Osteoblast (primary cell): ENCODE measurements at places on chromosomes 4 and X. TPM values are rescaled to one million over a fixed set of nuclear protein-coding genes. Genes with fewer than 3 reads are reported as not detected.

- H3K27me3 ChIP-seq, result no peaks in the 10 kb centered on the region
- peaks cover 48% of the 10 kb centered on the region for H3K4me1 ChIP-seq
- H3K27ac ChIP-seq, result peak overlapping the region; percentile 85
- no peaks in the 10 kb centered on the region for H3K36me3 ChIP-seq
- peak; percentile 85 for DNase-seq
Observed at GRCh38 chr4:76206222-76206942, 7.2 kb downstream of the SCARB2 start.

- no peak overlapping the region for H3K27ac ChIP-seq
- H3K4me3 ChIP-seq, result no peak overlapping the region
- H3K4me1 ChIP-seq, result no peaks in the 10 kb centered on the region
Observed at GRCh38 chr4:150799207-150799606, 215.9 kb downstream of the LRBA start.

GRCh38 chr4:76620723-76621468 lies 185.9 kb downstream of the SHROOM3 start:
- peaks cover 35% of the 10 kb centered on the region for H3K4me1 ChIP-seq
- DNase-seq, result peak; percentile 31
- H3K36me3 ChIP-seq, result no peaks in the 10 kb centered on the region
- H3K4me3 ChIP-seq, result no peak overlapping the region
- H3K27me3 ChIP-seq, result no peaks in the 10 kb centered on the region

GRCh38 chr4:6943012-6943884 lies 33.6 kb downstream of the TBC1D14 start:
- H3K27ac ChIP-seq, result no peak overlapping the region
- no peak overlapping the region for H3K4me3 ChIP-seq
- DNase-seq, result peak; percentile 73
- H3K27me3 ChIP-seq, result no peaks in the 10 kb centered on the region
- H3K36me3 ChIP-seq, result no peaks in the 10 kb centered on the region

GRCh38 chr4:87227751-87228151 lies 7.3 kb upstream of the KLHL8 start:
- H3K4me3 ChIP-seq, result no peak overlapping the region
- H3K4me1 ChIP-seq, result no peaks in the 10 kb centered on the region
- DNase-seq, result no peak

- H3K27me3 ChIP-seq, result no peaks in the 10 kb centered on the region
- H3K4me3 ChIP-seq, result no peak overlapping the region
- DNase-seq, result no peak
- H3K36me3 ChIP-seq, result no peaks in the 10 kb centered on the region
- peaks cover 21% of the 10 kb centered on the region for H3K4me1 ChIP-seq
Observed at GRCh38 chrX:12997906-12998687, 23.2 kb downstream of the TMSB4X start.

GRCh38 chr4:69760455-69760854 lies at the start of gene SULT1B1:
Gene SULT1B1, minus strand, starts transcription at chr4:69760620. Its CDS starts 5,403 bp downstream, at chr4:69755217.
- no peaks in the 10 kb centered on the region for H3K36me3 ChIP-seq
- no peak within 1 kb of the TSS for H3K4me3 ChIP-seq
- no peaks in the 10 kb centered on the region for H3K4me1 ChIP-seq
- no peak for DNase-seq
- H3K27ac ChIP-seq, result no peak within 1 kb of the TSS
- H3K27me3 ChIP-seq, result no peaks in the 10 kb centered on the region

- no peak for DNase-seq
- no peak overlapping the region for H3K4me3 ChIP-seq
- no peaks in the 10 kb centered on the region for H3K36me3 ChIP-seq
- H3K27ac ChIP-seq, result no peak overlapping the region
- H3K4me1 ChIP-seq, result no peaks in the 10 kb centered on the region
Observed at GRCh38 chr4:140903522-140904475, 147.6 kb upstream of the TBC1D9 start.

- DNase-seq, result no peak
- no peaks in the 10 kb centered on the region for H3K36me3 ChIP-seq
- peaks cover 5% of the 10 kb centered on the region for H3K27me3 ChIP-seq
- no peak overlapping the region for H3K27ac ChIP-seq
Observed at GRCh38 chrX:72526534-72527508, 45.8 kb downstream of the HDAC8 start.

DNA sequence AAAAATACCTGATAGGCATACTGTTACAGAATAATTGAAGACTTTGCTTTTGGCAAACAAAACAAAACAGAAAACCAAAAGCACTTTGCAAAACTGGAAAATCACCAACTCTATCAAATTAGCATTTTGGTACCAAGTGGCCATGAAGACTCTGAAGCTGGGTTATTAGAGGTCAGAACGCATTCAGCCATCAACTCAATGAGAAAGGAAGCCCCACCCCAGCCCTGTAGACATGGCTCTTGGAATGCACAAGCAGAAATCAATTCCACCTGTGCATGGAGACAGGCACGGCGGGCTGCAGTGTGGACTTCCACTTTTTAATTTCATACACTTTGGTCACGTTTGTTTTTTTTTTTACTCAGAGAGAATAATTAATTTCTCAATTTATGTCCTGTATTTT lies 93.6 kb upstream of the DHX15 start:
- no peaks in the 10 kb centered on the region for H3K4me1 ChIP-seq
- peaks cover 9% of the 10 kb centered on the region for H3K27me3 ChIP-seq
- H3K36me3 ChIP-seq, result no peaks in the 10 kb centered on the region
- no peak overlapping the region for H3K4me3 ChIP-seq
- H3K27ac ChIP-seq, result no peak overlapping the region

DNA sequence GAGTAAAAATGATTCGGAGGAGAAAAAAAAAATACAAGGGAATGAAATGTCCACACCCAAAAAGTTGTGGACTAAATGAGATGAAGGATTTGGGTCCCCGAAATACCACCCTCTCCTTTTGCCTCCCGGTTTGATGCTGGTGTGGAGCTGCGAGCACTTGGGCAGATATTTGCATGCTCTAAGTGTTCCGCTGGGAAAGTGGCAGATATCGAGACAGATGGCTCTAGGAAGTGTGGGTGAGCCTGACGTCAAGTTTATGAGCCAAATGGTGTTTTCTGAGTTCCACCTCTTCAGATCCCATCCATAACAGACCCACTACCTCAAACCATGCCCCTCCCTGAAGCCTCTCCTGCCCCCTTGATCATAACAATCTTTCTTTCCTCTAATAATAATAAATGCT lies 228.6 kb downstream of the QDPR start:
- H3K36me3 ChIP-seq, result no peaks in the 10 kb centered on the region
- no peaks in the 10 kb centered on the region for H3K27me3 ChIP-seq
- no peak for DNase-seq
- H3K4me1 ChIP-seq, result no peaks in the 10 kb centered on the region

- no peaks in the 10 kb centered on the region for H3K4me1 ChIP-seq
- H3K27ac ChIP-seq, result no peak overlapping the region
- no peak for DNase-seq
- no peak overlapping the region for H3K4me3 ChIP-seq
Observed at GRCh38 chr4:28226962-28227361, 1366.3 kb downstream of the STIM2 start.

- H3K27ac ChIP-seq, result no peak overlapping the region
- no peak overlapping the region for H3K4me3 ChIP-seq
- H3K4me1 ChIP-seq, result no peaks in the 10 kb centered on the region
- no peaks in the 10 kb centered on the region for H3K27me3 ChIP-seq
- no peaks in the 10 kb centered on the region for H3K36me3 ChIP-seq
Observed at GRCh38 chrX:140104760-140105159, 139.4 kb upstream of the CXorf66 start.

DNA sequence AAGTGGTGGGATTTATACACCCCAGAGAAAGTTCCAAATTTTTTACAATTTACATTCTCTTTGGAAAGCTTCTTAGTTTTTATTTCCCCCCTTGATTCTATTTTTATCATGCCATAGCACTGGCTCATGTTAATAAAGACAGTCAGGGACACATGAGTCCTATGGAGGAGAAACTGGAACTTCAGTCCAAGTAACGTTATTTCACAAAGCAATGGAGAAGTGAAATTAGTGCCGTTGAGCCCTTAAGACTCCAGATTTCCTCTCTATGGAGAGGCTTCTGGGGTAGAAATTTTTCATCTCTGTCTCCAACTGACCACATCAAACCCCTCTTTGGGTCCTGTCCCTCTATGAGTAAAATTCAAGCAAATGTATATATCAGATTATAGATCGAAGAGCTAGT lies 12.8 kb upstream of the TASL start:
- H3K36me3 ChIP-seq, result no peaks in the 10 kb centered on the region
- no peaks in the 10 kb centered on the region for H3K4me1 ChIP-seq
- H3K27me3 ChIP-seq, result no peaks in the 10 kb centered on the region
- no peak for DNase-seq

DNA sequence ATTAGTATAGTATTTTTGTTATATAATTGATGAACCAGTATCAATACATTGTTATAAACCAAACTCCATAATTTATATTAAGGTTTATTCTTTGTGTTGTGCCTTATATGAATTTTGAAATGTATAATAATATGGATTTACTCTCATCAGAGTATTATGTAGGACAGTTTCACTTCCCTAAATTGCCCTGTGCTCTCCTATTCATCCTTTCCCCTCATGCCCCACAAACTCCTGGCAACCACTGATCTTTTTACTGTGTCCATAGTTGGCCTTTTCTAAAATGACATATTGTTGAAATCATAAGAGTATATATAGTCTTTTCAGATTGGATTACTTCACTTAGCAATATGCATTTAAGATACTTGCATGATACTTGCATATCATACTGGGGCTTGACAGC lies 958.1 kb upstream of the GRID2 start:
- DNase-seq, result no peak
- no peaks in the 10 kb centered on the region for H3K27me3 ChIP-seq
- no peak overlapping the region for H3K4me3 ChIP-seq
- no peaks in the 10 kb centered on the region for H3K36me3 ChIP-seq
- H3K27ac ChIP-seq, result no peak overlapping the region

GRCh38 chr4:5753766-5754528 lies 42.9 kb downstream of the EVC start:
- peaks cover 58% of the 10 kb centered on the region for H3K4me1 ChIP-seq
- no peak overlapping the region for H3K4me3 ChIP-seq
- no peaks in the 10 kb centered on the region for H3K27me3 ChIP-seq
- H3K27ac ChIP-seq, result peak overlapping the region; percentile 89

- DNase-seq, result no peak
- H3K36me3 ChIP-seq, result no peaks in the 10 kb centered on the region
- no peaks in the 10 kb centered on the region for H3K27me3 ChIP-seq
- H3K4me3 ChIP-seq, result no peak overlapping the region
- peak overlapping the region; percentile 23 for H3K27ac ChIP-seq
Observed at GRCh38 chr4:75344915-75345314, 169.3 kb downstream of the RCHY1 start.

- H3K4me1 ChIP-seq, result peaks cover 17% of the 10 kb centered on the region
- no peak overlapping the region for H3K4me3 ChIP-seq
- no peak overlapping the region for H3K27ac ChIP-seq
- no peaks in the 10 kb centered on the region for H3K27me3 ChIP-seq
- DNase-seq, result no peak
Observed at GRCh38 chr4:141126769-141127168, 6.5 kb downstream of the RNF150 start.

DNA sequence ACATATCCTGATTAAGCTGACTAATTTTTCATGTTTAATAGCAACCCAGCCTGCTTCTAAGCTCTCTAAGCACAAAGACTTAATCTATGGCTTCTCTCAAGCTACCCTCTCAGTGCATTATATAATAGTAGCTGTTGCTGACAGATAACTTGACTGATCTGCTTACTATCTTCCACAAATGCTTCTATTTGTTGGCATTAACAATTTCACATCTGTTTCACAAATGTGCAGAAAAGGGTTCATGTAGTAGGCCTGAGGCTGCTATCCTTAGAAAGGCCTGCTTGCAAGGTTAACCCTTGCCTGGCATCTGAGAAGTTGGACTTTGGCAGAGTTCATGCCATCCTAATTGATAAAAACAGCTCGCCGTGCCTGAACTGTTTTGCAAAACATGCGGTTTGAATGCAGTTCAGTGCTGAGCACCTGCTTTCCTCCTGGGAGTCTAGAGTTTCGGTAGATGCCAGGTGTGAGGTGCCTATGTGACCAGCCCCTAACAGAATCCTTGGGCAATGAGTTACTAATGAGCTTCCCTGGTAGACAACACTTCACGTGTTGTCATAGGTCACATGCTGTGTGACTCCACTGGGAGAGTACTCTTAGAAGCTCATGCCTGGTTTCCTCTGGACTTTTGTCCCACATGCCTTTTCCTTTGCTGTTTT lies 68.4 kb downstream of the NSG1 start:
- no peak overlapping the region for H3K4me3 ChIP-seq
- peaks cover 12% of the 10 kb centered on the region for H3K4me1 ChIP-seq
- no peak for DNase-seq

- H3K36me3 ChIP-seq, result no peaks in the 10 kb centered on the region
- H3K27ac ChIP-seq, result no peak overlapping the region
- peaks cover 6% of the 10 kb centered on the region for H3K27me3 ChIP-seq
- DNase-seq, result no peak
- H3K4me1 ChIP-seq, result no peaks in the 10 kb centered on the region
Observed at GRCh38 chrX:114964374-114964773, 53.0 kb downstream of the IL13RA2 start.

PPEF2 gene
- not detected in 2 replicates for total RNA-seq

BCORL1 gene
- 1.4 and 1.8 TPM in 2 replicates for total RNA-seq

CCSER1 gene
- total RNA-seq, result under 0.01 TPM in 1 of 2 replicates, not detected in the other

CXCL3 gene
- 0.36 TPM in 1 of 2 replicates, not detected in the other for total RNA-seq

BEX1 gene
- total RNA-seq, result 4.4 and 4.7 TPM in 2 replicates

PWWP3B gene
- total RNA-seq, result not detected in 2 replicates

EOLA2 gene
- 18.5 and 18.9 TPM in 2 replicates for total RNA-seq

RIPPLY1 gene
- not detected in 2 replicates for total RNA-seq

SMIM20 gene
- 34.7 and 41.3 TPM in 2 replicates for total RNA-seq

TMEM31 gene
- not detected in 2 replicates for total RNA-seq

RELL1 gene
- 61.2 and 64.5 TPM in 2 replicates for total RNA-seq

FHDC1 gene
- total RNA-seq, result 0.29 and 0.36 TPM in 2 replicates

AGTR2 gene
- total RNA-seq, result not detected in 2 replicates

CCDC120 gene
- 1.1 and 1.2 TPM in 2 replicates for total RNA-seq

FAM9B gene
- total RNA-seq, result not detected in 2 replicates

GYPE gene
- under 0.01 and 0.29 TPM in 2 replicates for total RNA-seq
